ENCODE measurements at places on chromosomes 7 and 10.
A peak's percentile ranks its signal among the peaks of the same experiment; 100 is the strongest.

DNA sequence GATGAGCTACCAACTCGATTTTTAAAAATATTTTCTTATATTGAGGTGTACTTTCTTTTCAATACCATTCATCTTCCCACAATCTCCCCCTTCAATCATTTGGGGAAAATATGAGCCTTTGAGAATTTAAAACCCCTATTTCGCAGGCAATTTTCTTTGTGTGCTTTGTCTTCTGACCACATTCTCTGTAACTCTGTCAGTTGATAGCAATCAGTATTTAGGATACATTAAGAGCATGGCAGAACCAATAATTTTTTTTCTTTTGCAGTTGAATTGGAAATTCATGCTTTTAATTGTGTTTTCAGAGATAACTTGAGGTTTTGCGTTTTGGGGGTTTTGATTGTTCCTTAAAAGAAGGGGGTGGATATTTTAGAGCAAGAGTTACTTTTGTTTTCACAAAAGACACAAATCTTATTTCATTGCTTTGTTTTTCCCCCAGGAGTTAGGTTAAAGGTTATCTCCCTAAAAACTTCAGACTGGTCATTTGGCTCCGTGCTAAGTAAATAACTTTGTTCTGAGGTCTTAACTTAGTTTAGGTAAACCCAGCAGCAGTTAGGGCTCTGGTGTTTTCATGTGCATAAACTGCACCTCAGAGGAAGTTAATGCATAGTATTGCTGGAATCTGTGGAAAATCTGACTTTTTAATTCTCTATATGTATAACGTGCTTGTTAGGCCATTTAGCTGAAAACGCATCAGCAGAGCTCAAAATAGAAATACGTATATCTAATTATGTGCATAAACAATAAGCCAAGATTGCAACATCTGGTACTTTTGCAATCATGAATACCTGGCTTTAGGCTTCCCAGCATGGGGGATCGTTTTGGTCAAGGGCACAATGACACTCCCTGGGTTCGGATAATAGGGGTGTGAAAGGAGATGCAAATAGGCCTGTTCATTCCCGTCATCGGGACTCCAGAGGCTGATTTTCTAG is 676.4 kb upstream of the ANKRD30A start:
- no peak for DNase-seq

DNA sequence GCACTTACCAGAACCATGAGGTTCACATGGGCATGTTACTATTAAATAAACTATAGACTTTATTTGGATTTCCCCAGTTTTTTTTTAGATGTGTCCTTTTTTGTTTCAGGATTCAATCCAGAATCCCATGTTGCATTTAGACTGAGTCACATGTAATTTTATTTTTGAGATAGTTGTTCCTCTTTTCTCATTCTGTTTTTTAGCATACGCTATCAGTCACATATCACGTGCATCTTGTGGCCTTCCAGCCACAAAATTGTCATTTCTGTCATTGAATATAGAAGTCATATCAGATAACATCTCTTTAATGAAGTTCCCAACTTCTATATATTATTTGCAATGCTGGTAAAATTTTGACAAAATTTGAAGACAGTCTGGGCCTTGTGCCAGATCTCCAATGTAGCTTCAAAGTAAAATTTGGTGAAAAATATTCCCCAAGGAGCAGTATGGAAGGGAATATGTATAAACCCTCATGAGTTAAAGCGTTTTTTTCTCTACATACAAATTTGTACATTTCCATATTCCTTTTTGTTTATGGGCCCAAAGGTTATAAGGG is 132.3 kb upstream of the MKI67 start:
- DNase-seq = peak; percentile 45

GRCh38 chr7:103715376-103716120 is 269.5 kb upstream of the SLC26A5 start:
- DNase-seq = no peak

- no peak for DNase-seq
These were observed 180.8 kb downstream of the PTPRN2 start for GRCh38 chr7:158406801-158407200.

DNA sequence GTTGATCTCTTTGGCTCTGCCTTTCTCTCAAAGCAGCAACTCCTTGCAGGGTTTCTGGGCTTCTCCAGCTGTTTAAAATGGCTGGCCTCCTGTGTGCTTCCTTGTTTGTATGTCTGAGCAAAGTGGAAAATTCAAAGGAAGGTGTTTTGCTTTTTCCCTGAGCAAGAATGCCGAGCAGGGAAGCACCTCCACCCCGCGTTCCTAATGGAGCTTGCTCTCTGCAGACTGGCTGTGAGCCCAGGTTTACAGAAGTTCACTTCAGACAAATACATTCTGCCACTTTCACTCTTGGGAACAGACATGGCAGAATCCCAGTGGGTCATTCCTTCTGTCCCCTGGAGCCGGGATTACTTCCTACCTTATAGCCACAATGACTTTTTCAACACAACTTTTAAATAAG is 181.8 kb upstream of the AGK start:
- no peak for DNase-seq

- no peak for DNase-seq
These were observed 23.4 kb downstream of the HYCC1 start for GRCh38 chr7:22990588-22990949.

DNA sequence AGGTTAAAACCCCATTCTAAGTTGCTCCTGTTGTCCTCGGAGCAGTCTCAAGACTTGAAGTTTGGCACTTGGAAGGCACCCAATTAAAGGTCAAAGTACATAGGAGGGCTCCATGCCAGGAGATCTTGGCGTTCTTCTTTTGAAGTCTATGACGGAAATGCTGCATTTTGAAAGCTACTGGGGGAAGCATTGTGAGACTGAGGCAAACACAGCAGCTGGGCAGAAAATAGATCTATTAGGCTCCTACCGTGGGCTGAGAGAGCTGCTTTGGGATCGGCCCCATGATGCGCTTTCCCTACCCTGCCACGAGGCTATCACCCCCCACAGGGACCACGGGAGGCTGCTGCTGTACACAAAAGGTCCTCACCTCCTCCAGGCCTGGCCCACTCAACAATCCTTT is 20.0 kb downstream of the KIAA1549 start:
- no peak for DNase-seq

GRCh38 chr7:22671177-22671879 is 55.7 kb upstream of the IL6 start:
- no peak for DNase-seq

- peak; percentile 47 for DNase-seq
These were observed 105.2 kb upstream of the PPIF start for GRCh38 chr10:79241990-79242619.

GRCh38 chr10:114643158-114643557 is 14.9 kb downstream of the ABLIM1 start:
- no peak for DNase-seq

DNA sequence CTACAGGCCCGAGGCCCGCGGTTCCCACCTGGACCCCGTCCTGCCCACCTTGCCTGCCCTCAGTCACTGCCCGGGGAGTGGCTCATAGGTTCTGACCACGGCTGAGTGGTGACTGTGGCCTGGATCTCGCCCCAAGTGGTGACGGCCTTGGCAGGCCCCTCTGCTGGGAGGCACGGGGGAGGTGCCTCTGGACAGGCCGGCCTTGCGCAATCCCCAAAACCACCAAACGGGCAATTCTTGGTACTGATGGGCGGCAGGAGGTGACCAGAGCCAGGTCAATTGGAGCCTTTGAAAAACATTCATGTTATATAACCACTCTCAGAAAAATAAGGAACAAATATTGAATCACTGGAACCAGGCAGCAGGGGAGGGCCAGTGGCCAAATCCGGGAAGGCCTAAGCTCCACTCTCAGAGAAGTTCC is 83.4 kb downstream of the PRKAG2 start:
- peak; percentile 15 for DNase-seq

DNA sequence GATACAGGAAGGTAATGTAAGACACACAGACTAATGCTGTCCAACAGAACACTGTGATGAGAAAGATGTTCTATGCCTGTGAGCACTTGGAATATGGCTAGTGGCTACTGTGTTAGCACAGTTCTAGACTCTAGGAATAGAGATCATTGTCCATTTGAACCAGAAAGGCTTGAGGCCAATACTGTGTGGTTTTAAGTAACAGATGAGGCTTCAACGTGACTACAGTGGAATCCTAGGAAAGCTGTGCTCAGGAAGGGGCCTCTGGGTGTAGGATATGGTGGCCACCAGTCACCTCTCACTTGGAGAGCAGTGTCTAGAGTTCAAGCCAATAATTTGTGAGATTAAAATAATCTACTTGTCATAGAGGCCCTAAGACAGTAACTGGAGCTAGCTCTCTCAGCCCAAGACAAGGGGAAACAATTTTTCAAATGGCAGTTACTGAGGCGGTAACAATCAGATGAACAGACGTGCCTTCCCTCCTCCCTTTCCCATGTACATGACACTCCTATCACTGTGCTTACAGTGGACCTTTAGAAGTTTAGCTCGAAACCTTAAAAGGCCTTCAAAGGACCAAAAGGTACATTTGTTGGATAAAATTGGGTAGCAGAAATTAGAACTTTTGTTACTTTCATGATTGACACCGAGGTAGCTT is 10.2 kb downstream of the ZDHHC16 start:
- DNase-seq = no peak

DNA sequence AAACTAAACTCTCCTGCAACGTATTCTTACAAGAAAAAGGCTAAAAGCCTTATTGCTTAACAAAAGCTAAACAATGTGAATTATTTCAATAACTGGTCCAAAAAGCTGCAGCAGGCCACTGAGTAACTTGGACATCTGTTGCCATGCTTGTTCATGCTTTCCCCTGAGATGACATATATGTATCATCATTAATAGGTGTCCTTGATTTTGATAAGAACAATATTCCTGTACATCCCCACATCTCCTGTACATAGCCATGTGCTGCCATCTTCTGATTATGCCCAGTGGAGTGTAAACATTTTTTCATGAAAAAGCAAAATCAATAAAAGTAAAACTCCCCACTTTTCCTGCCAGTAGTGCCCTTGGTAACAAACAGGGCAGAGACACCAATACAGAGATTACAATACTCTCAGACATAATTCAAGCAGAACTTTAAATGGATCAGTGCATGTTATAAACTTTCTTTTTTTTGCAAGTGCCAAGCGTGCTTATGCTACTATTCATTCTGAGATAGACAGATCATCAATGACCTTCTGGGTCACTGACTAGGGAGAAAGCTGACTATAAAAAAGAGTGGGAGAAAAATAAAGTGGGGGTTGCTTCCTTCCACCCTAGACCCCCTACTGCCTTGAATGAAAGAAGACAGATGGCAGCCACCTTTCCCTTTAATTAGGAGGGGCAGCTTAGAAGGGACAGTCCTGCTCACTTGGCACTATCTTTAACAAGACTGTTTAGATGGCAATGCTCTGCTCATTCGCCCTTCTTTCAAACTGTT is 205.5 kb upstream of the KLF14 start:
- no peak for DNase-seq

DNA sequence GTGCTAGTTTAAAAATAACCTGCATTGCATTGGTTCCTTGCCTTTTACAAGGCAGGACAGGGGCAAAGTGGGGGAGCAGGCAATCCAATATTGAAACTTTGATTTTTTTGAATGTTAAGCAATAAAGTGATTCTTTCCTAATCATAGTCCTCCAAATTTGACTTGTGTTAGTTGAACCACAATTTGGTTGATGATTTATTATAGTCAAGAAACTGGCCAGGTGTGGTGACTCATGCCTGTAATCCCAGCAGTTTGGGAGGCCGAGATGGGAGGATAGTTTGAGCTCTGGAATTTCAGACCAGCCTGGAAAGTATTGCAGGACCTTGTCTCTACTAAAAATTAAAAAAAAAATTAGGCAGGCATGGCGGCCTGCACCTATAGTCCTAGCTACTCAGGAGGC is 27.9 kb upstream of the ABLIM1 start:
- DNase-seq = no peak

DNA sequence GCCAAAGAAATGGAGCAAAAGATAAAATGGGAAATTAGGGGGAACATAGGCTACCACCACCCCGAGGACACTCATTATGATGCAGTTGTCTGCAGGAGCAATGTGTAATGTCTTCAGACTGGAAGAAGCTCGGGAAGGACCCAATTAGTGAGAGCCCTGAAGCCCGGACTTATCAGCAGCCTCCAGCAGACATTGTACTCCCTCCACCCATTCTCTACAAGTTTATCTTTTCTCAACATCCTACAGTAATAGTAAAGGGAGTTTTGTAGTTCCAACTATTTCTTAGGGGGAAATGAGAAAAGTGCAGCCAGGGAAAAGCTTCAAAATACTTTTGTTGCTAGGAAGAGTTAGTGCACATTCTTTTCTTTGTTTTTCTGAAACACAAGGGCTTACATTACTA is 657.3 kb upstream of the COBL start:
- DNase-seq = peak; percentile 74

GRCh38 chr10:34585422-34586112 is 229.5 kb downstream of the PARD3 start:
- no peak for DNase-seq

DNA sequence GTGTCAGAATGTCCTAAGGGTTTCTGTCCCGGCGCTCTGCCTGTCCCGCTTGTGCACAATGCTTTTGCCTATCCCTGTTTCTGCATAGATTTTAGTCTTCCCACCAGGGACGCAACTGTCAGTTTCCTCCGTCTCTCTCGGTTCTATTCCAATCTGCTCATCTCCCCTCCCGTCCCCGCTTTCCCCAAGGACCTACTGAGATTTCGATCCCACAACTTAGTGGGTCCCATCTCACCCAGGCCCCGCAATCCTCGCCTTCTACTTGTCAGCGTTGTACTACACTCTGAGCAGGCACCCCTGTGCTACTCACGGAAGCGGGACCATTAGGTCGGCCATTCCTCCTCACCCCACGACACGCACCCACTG is 519 bp upstream of the ZNF655 start:
- no peak for DNase-seq

GRCh38 chr10:111885046-111885445 is 298.5 kb downstream of the GPAM start:
- DNase-seq = no peak

- no peak for DNase-seq
These were observed 371.0 kb downstream of the DPP6 start for GRCh38 chr7:154423231-154423630.

DNA sequence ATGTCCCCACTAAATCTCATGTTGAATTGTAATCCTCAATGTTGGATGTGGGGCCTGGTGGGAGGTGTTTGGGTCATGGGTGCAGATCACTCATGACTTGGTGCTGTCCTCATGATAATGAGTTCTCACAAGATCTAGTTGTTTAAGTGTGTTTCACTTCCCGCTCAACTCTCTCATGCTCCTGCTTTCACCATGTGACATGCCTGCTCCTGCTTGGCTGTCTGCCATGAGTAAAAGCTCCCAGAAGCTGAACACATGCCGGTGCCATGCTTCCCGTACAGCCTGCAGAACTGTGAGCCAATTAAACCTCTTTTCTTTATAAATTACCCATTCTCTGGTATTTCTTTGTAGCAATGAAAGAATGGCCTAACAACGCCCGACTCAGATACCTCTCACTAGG is 6.2 kb upstream of the PSTK start:
- DNase-seq = no peak

GRCh38 chr7:132653366-132653930 is 77.2 kb upstream of the PLXNA4 start:
- peak; percentile 42 for DNase-seq

GRCh38 chr10:59148701-59149100 is 27.7 kb upstream of the PHYHIPL start:
- no peak for DNase-seq
